ENCODE measurements at places on chromosomes 1 and 21.

- no peak for DNase-seq
These were observed 755 bp downstream of the RPAP2 start for GRCh38 chr1:92299477-92300150.

DNA sequence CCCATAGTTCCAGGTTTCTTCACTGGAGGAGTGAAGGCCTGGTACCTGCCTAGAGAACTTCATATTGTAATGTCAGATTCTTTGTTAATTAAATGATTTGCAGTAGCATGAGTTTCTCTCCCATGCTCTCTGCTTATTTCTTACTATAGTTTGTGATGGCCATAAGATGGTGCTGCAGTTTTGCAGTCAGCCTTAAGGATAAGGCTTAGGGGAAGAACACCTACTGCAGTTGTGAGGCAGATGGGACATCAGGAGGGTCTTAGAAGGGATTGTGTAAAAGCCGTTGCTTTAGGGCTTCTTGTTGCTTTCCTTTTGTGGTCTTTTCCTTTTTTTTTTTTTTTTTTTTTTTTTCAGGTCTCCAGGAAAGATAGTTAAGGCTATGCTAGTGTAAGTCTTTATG is 61.8 kb downstream of the MACF1 start:
- no peak for DNase-seq

DNA sequence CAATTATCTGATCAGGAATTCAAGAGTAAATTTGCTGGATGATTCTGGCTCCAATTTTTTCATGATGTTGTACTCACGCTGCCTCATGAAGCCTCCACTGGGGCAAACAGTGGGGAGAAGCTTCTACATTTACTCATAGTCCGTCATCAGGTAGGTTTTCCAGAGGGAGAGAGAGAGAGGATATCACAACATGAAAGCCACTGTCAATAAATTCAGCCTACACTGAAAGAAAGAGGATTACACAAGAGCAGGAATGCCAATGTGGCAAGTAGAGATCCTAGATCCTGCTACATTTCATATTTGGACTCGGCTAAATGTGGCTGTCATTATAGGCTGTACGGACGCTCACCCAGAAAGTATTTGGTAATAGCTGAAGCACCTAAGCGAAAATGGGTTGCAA is 819.9 kb downstream of the BRINP3 start:
- no peak for DNase-seq

DNA sequence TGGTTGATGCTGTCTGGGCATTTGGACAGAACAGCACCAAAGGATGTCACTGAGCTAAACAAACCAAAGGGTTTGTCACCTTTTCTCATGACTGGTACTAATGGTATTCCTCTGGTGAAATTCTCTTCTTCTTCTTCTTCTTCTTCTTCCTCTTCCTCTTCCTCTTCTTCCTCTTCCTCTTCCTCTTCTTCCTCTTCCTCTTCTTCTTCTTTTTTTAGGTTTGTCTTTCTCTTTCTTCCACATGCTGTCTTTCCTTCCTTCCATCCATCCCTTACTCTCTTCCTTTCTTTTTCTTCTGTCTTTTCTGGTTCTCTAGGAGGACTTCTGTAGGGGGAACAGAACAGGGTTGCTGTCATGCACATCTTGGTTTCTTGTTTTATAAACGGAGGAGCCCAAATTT is 9.3 kb upstream of the IGFN1 start:
- DNase-seq: no peak

- no peak for DNase-seq
These were observed 44.9 kb downstream of the GLIS1 start for GRCh38 chr1:53693773-53694717.

GRCh38 chr1:246647113-246647512 is 77.1 kb upstream of the SCCPDH start:
- DNase-seq: no peak

DNA sequence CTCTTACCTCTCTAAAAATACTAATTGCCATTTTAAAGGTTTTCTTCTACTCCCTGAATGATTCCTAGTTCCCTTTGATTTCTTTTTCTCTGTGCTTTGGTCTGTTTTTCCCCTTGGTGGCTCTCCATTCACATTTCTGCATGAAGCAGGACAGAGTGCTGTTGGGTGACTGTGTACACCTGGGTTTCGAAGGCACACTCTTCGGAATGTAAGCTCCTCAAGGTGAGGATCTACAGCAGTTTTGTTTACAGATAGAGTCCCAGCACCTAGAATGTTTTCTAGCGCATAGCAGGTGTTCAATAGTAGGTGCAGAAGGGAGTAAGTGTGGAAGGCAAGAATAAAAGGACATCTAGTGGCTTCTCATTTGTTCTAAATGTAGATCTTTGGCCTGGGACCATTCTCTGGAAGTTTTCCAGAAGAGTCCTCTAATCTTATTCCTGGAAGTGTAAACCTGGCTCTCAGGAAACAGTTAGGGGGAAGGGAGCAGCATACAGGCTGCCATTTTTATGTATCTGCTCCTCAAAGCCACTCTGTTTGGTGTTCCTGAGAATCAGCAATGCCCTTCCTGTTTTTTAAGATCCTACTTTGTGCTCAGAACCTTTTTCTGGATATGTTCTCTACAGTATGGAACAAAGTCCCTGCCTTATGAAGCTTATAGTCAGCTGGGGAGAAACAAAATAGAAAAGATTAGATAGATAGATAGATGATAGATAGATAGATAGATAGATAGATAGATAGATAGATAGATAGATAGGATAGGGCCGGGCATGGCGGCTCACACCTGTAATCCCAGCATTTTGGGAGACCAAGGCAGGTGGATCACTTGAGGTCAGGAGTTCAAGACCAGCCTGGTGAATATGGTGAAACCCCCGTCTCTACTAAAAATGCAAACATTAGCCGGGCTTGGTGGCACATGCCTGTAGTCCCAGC is 22.8 kb upstream of the EFNA1 start:
- DNase-seq: no peak

- DNase-seq: no peak
These were observed 724.5 kb downstream of the NCAM2 start for GRCh38 chr21:21722731-21723130.

DNA sequence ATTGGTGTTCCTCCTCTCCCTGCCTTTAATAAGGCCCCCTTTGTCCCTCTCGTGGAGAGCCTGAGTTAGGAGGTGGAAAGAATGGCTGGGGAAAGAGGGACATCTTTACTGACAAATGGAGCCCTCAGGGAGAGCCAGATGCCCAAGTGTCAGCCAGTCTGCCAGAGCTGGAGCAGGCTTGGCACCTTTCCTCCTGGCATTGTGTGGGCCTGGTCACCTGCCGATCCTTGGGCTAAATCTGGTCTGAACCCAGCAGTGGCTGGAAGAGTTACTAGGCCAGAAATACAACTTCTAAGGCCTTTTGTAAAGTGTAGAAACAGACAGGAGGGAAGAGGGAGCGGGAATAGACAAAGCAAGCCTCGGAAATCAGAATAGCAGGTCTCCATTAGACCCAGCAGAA is 24.9 kb downstream of the VANGL1 start:
- DNase-seq: no peak

DNA sequence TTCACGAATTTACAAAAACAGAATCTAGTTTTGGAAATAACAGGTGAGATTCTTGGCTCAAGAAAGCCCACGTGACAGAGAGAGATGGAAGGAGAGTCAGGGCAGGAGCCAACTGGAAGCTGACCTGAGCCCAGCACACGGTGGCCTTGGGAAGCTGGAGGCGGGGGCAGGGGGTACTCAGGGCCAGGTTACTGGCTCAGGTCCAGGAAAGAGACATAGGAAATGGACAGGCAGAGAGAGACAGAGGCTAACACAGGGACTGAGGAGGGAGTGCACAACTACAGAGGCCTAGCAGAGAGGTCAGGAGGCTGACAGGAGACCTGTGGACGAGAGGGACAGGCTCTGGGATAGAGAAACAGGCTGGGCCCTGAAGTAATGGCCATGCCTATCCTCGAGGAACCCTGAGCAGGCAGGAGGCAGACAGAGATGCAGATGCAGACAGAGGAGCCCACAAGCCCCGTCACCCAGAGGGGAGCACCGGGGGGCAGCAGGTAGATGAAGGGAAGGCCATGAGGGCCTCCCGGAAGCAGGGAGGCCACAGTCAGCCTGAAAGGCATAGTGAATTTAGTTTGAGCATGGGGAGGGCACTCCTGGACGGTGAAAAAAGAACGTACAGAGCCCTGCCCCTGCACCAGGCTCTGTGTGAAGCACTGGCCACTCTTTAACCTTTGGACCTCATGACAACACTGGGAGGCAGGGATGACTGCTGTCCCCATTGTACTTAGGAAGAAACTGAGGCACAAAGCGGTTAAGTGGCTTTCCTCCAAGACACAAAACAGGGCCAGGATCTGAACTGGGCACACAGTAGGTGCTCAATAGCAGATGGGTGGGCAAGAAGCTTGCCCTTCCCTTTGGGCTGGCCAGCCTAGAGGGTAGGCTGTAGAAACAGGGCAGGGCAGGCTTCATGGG is 230.1 kb downstream of the TRABD2B start:
- no peak for DNase-seq

DNA sequence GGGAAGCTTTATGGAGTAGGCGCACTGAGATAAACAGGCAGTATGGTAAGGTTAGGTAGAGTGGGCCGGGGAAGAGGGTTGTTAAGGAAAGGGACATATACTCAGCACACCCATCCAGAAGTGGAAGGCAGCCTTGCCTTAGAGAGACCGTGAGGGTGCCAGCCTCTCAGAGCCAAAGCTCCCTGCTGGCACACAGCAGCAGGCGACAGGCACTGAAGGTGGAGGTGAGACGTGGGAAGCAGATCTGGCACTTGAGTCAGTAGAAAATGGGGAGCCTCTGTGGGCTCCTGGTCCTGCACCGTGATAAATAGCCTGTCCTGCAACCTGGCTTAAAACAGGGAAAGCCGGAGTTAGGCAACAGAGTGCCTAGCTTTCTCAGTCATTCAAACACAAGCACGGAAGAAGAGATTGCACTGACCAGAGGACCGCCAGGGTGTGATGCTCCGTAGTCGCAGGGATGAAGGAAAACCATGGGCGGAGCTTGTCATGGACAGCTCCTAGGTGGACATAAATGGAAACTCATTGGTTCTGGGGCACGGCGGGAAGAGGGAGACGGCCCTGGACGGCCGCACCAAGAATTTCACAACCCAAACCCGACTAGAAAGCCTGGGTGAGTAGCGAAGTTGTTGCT is 15.5 kb downstream of the KCNK1 start:
- no peak for DNase-seq

DNA sequence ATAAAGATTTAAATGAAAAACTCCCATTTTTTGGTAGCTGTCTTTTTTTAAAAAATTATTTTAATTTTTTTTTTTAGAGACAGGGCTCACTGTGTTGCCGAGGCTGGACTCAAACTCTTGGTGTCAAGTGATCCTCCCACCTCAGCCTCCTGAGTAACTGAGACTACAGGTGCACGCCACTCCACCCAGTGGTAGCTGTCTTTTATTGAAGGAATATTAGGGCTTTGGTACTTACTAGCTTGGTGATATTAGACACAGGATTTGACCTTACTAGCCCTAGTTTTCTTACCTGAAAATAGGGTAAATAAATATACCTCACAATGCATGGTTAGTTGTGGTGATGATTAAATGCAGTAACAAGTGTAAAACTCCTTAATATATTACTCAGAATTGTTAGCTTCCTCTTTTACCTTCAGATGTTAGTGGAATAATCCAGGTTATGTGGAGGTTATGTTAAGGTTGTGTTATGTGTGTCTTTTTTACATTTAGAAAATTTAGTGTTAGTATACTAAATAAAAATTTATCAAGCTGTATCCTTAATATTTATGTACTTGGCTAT is 66.8 kb downstream of the PHACTR4 start:
- no peak for DNase-seq

DNA sequence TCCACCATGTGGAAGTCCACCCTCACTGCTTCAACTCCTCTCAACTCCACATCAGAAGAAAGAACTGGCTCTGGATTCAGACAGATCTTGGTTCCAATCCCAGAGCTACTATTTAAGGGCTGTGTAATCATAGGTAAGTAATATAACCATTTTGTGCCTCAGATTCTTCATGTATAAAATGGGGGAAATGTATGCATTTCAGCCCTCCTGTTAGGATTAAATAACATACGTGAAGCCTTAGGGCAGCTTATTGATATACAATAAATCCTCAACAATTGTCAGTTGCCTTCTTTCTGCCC is 23.3 kb downstream of the OTUD7B start:
- DNase-seq: no peak

- DNase-seq: peak; percentile 32
These were observed 21.7 kb downstream of the RCOR3 start for GRCh38 chr1:211280910-211281309.

DNA sequence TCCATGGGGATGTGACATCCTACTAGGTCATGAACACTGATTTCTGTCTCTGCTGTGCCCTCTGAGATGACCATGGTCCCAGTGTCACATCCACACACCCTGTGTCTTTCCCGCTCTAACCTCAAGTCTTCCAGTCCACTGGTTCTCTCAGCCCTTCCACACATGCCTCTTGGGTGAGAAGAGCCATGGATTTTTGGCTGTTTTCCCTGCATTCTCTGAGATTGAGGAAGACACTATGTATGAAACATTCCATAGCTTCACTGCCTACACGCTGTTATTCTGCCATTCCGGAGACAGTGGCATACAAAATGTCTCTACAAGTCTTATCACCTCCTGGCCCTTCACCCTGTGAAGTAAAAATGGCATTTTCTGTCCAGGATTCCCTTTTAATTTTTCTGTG is 247.3 kb downstream of the BACH1 start:
- no peak for DNase-seq

DNA sequence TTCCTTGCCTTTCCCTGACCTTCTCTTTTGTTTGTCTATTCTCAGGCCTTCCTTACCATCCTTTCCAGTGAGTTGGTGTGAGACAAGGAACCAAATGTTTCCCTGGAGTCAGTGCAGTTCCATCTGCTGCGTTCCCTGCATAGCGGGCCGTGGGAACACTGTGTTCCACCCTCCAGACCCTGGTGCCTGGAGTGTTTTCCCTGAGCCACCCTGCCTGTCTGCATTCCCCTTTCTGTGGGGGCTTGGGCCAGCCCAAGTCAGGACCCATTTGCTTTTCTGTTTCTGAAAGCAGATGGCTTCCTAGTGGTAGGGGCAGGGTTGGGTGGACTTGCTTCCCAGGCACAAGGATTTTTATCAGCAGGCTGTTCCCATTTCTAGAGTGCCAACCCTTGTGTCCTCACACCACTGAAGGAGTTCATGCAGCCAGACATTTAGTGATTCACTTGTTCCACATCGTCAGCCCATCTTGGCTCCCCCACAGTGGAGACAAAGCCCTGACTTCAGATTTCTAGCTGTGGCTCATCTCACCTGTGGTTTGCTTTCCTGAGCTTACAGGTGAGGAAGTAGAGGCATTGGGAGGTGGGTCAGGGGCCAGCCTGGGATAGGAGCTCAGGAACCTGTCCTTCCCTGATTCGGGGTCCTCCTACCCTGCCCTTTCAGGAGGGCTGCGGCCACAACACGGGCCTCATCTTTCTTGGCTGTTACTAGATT is 14.1 kb upstream of the MYOG start:
- DNase-seq: no peak

- no peak for DNase-seq
These were observed 201.5 kb downstream of the S1PR1 start for GRCh38 chr1:101438359-101438758.

- peak; percentile 79 for DNase-seq
These were observed 8.9 kb downstream of the VPS26C start for GRCh38 chr21:37257967-37258877.

GRCh38 chr21:25647647-25648046 is 8.6 kb downstream of the JAM2 start:
- DNase-seq: no peak
